ENCODE measurements at places on chromosomes 12 and 14. TPM values are rescaled to one million over a fixed set of nuclear protein-coding genes. Genes with fewer than 3 reads are reported as not detected.

- no peak for DNase-seq
These were observed 25.4 kb downstream of the UTP20 start for GRCh38 chr12:101305226-101305779.

DNA sequence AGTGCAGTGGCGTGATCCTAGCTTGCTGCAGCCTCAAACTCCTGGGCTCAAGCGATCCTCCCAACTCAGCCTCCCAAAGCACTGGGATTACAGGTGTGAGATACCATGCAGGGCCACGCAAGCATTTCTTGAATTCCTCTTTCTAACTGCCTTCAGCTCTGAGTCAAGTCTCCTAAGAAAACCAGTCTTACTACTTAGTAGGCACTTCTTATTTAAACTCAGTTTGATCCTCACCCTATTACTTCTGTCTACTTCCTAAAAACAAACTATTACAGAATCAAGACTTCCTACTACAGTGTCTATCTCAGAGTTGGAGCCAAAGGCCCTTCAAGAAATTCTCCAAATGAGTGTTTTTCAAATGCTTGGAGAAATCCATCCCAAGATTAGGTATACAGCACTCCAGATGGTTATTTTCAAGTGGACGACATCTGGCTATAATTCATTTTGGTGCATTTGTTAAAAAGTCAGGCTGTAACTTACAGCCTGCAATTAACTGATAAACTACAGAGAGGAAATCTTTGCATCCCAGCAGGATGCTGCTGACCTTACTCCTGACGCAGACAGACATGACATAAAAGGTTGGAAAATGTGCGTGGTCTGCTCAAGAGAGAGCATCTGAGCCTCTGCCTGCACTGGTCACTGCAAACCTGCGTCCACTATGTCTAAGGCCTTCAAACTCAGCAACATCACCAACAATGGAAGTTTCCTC, 34.7 kb downstream of the SSH1 start:
- no peak for DNase-seq

Gene NRDE2
- total RNA-seq, result 20.5 TPM

Gene GYS2
- not detected for total RNA-seq

DNA sequence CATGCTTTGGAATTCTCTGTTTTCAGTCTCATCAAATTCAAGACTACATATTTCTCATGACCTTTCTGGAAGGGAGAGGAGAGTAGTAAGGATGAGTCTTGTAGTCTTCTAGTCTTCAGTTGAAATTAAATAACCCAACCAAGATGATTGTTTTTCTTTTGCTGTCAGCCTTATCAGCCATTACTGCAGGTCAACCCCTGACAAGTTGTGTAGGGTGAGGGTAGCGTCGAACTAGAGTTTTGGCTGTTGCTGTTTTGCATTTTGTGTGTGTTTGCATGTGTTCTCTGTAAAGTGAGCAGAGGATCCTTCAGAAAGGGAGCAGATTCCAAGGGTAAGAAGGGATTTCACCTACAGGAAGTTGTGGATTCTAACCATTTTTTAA, 28.4 kb downstream of the DIP2B start:
- DNase-seq, result no peak

DNA sequence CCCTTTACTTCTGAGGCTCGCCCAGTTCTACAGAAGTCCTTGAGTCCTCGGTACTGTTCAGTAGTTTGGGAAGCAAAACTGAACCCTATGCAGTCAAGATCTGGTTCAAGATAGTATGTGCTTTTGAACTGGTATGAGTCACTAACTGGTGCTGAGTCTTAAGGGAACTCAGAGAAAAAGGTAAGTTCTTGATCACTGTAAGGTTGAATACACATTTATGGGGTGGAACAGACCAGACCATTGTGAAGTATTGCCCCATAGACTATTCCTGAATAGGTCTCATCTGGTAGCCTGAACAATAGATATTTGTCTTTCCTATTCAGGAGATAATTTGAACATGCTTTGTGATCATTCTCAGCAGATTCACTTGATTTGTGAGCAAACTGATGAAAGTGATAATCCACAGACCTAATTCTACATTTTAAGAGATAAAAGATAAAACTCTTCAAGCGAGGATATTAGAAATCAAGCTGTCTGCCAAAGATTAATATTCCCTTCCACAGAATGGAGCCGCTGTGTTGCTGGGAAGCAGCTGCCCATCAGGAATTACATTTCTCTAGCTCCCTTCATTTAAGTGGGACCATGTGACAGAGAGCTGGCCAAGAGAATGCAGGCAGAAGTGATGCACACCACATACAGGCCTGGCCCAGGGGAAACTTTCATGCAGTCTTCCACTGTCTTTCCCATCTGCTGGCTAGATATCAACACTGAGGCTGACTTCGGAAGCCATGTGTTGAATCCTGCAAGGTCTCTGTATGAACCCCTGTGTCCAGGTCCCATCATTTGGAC, 369.8 kb upstream of the GARIN6 start:
- no peak for DNase-seq

- DNase-seq, result no peak
These were observed 37.2 kb downstream of the LRP6 start for GRCh38 chr12:12229556-12230092.

Gene LTBR
- 1.6 TPM for total RNA-seq

Gene KRT2
- 0.82 TPM for total RNA-seq

Gene GTF2H3
- total RNA-seq, result 27.2 TPM

Gene KRT83
- total RNA-seq, result not detected

- no peak for DNase-seq
These were observed 4.4 kb downstream of the KRT3 start for GRCh38 chr12:52791271-52792184.

Gene KRT73
- 6.8 TPM for total RNA-seq

GRCh38 chr12:50825372-50825838, 17.3 kb upstream of the TMPRSS12 start:
- DNase-seq, result no peak

GRCh38 chr14:101018561-101019290, 115.2 kb upstream of the RTL1 start:
- no peak for DNase-seq

DNA sequence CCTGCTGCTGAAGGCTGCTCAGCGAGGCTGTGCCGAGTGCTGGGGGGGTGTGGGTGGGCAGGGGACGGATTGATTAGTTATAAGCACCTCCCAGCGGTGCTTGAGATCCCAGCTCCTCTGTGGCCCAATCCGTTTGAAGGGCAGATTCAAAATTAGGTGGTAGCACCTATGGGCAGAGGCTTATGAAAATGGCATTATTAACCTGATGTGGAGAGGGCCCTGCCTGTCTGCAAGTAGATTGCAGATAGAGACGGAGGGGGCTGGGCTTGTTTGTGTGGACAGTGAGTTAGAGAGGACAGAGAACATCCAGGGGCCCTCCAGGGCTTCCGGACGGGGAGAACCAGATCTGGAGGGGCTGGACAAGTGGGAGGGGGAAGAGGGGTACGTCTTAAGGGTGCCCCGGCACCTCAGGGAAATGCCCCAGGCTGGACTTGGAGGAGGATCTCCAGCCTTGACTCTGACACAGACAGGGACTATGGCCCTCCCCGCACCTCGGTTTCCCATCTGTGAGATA, at the start of gene RTL1:
Gene RTL1, minus strand, starts transcription at position 51 of the 514 bp plus-strand sequence. CDS start 18,934 bp downstream, outside the sequence.
- DNase-seq, result no peak

DNA sequence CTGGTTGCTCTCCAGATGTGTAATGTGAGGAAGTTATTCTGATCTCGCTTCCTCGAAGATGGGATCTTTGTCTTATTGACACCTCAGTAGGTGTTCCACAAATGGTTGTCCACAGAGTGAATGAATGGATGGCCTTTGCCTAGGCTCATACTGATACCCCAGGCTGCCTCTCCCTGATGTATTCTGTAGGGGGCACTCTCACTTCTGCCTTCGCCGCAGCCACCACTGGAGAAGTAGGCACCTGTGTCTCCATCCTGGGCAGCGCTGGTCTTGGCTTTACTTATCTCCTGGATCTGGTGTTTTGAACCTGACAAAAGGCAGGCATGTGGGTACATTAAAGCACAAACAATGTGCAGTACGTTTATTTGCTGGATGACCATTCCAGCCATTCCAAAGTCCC, 82.1 kb downstream of the ZFP36L1 start:
- no peak for DNase-seq

DNA sequence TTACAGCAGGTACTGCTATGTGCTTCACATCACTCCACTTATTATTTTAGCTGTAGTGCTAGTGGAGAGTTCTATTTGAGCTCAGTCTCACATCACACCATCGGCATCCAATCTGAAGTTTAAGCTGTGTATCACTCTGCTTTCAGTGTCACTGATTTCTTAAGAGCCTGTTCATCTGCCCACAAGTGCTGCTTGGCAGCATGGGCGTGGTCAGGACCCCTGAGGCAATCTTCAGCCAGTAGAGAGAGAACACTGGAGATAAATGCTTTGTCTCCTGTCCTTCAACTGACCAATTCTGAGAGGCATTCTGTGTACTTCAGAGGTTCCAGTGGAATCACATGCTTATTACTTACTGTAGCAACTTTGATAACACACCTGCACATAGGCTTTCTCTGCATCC, 728.8 kb downstream of the RPS29 start:
- DNase-seq, result no peak

Gene TOMM20L
- not detected for total RNA-seq

Gene FSCB
- not detected for total RNA-seq

Gene RPL36AL
- 211 TPM for total RNA-seq

Gene CCDC38
- total RNA-seq, result 0.49 TPM

DNA sequence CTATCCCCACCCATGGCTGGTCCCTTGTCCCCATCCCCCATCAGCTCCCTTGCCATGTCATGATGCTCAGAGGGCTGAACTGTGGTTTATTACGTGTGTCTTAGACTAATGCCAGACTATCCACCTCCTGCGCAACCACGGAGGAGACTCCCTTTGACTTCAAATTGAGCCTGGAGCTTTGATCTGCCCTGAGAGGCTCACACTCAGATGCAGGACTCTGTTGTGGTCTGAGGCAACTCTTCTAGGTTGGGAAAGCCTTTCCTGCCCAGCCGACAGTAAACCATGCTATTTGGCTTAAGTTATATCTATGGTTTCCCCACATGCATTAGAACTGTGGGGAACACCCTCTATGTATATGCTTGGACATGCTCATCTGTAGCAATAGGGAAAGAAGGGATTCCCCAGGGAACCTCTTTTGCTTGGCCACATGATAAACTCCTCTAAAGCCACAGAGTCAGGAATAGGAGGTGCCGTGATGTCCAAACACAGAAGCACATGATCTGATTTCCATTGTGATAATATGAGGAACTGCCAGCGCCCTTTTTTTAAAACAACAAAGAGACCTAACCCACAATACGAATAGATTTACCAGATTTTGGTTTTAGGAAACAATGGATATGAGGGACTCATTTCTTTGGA, 11.1 kb upstream of the LGALS3 start:
- DNase-seq, result no peak

Gene RD3L
- total RNA-seq, result not detected

Data from T-cell (primary cell).